Left lung (tissue), 14 donors: ENCODE measurements at places on chromosomes 6 and 20.

DNA sequence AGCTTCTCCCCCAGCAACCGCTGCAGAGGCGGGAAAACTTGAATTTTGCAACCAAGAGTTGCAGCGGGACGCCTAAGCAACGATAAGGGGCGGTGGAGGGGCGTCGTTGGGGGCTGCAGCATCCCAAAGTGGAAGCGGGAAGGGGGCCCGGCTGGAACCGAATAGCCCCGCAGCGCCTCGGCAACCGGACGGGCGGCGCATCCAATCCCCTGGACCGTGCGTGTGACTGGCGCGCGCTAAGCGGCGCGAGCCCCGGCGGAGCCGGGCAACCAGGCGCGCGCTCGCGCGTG lies 670 bp upstream of the PARD6B start:
- DNase-seq = no peak

- no peak for DNase-seq
Observed at GRCh38 chr6:42935322-42935721, 6.0 kb downstream of the CNPY3 start.

GRCh38 chr6:128491610-128492206 lies 28.7 kb downstream of the PTPRK start:
- DNase-seq = no peak

DNA sequence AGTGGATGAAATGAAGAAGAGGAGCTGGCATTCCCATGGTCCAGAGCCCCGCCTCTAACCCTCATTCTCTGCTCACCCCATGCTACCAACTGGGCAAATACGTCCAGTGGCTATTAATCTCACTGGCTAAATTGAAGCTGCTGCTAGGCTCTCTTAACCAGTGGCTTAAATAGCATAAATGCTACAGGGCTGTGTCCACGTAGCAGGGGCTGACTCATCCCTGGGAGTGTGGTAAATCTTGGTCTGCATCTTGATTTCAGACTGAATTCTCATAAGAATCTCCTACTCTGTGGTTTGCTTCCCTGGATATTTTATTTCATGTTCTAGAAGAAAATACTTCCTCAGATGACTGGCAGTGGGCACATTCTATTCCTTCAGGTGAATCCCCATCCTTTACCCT lies 193.1 kb upstream of the ARG1 start:
- no peak for DNase-seq

- DNase-seq = no peak
Observed at GRCh38 chr6:41463062-41463930, 82.9 kb upstream of the FOXP4 start.

DNA sequence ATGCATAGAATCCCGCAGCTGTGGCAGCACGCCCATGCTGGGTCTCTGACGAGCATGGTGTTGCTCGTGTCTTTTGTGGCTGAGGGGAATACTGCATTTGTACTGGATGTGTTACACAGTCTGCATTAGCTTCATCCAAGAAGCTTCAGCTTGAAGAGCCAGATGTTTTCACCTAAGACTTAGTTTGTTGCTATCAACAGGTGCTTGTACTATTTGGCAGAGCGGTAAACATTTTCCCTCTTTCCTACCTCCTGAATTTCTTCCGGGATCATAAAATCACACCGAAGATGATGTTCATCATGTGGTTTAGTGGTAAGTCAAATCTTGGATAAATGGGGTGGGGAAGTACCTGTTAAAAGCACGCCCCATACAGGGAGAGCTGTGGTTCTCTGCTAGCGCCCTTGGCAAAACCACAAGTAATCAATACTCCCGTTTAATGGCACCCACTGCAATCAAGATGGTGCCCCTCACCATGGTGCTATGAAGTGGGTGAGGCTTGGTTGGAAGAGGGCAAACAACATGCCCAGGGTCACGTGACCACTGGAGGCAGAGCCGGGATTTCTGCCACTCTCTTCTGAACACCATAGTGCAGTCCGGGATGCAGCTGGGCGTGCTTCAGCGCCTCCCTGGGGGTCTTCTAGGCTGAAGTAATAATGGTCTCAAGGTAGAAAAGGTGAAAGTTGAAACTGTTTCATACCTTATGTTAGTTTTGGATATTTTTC lies 34.4 kb downstream of the SPATA2 start:
- no peak for DNase-seq

DNA sequence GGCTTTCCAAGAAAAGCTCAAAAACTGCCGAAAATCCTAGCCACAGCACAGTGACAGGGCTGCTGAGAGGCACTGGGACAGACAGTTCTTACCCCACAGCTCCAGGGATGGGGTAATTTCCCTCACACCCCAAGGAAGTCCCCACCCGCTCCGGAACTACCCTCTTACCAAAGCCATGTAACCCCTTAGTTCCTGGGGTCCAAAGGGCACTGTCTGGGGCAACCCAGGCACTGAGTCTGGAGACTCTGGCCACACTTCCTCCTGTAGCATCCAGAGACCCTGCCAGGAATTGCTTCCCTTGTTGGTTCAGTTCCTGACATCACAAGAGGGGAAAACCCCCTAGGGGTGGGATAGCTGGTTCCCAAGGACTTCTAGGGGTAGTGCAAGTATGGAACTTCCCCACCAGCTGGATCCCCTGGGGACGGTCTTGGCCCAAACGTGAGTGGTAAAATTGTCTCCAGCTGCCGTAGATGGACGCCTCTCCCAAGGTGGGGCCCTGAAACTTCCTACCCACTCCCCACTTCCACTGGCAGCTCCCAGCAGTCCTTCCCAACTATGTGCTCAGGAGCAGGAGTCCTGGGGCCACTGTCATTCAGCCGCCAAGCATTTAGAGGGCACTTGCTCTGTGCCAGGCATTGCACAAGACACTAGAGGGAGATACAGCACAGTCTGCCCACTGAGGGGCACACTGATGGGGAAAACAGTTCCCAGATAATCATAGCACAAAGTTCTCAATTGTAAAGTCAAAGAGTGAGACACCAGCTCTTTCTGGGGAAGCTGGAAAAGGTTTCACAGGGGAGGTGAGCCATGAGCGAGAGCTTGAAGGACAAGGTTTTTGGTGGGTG lies 17.2 kb upstream of the HCK start:
- DNase-seq = no peak

GRCh38 chr6:7311917-7312615 lies 933 bp downstream of the SSR1 start:
- DNase-seq = no peak

GRCh38 chr20:20864351-20865096 lies 152.1 kb upstream of the RALGAPA2 start:
- DNase-seq = no peak

DNA sequence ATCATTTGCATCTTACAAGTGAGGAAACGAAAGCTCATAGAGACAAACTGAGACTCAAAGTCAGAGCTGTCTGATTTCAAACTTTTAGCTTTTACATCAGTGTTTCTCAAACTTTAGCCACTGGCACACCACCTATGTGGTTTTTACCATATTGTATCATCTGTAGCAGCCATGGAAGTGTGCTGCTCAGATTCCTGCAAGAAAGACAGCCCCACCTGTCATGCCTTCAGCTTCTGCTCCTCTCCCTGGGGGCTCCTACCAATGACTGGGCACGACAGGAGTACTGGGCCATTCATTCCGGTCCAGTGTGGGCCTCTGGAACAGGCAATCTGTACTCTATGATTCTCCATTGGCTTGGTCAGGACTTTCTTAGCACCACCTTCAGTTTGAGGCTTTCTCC lies 87.0 kb downstream of the BCAS1 start:
- no peak for DNase-seq

DNA sequence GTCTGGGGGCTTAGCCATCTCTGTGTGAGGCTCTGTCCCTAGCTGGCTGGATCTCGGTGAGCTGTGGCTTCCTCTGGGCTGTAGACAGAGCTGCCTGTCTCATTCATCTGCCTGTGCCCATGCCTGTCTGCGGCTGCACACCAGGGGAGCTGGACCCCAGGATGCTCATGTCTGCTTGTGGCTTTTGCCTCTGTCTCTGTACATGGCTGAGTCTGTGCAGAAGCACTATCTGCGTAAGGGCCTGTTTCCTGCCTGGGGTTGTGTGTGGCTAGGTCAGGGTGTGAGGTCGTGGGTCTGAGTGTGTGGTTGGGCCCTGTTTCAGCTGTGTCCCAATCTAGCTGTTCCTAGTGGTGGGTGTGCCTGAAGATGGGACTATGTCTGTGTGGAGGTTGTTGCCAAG lies 68.2 kb downstream of the CDH22 start:
- no peak for DNase-seq

DNA sequence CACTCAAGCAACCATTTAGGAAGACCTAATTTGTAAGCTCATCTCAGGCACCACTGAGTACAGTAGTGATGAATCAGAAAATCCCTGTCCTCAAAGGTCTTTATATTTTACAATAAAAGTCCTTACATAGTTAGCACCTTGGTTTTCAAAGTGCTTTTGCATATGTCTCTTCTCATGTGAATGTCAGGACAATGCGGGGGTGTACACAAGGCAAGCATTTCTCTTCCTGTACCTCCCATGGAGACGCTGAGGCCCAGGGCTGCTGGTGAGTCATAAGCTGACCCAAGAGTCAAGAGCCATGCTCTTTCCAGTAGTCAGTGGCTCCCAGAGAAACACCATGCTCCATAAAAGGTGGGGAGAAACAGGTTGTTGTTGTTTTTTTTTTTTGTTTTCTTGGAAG lies 174.0 kb downstream of the GJA10 start:
- no peak for DNase-seq

GRCh38 chr6:19638931-19639330 lies 198.2 kb upstream of the ID4 start:
- no peak for DNase-seq

GRCh38 chr6:122620428-122620827 lies 10.2 kb downstream of the PKIB start:
- DNase-seq = no peak

DNA sequence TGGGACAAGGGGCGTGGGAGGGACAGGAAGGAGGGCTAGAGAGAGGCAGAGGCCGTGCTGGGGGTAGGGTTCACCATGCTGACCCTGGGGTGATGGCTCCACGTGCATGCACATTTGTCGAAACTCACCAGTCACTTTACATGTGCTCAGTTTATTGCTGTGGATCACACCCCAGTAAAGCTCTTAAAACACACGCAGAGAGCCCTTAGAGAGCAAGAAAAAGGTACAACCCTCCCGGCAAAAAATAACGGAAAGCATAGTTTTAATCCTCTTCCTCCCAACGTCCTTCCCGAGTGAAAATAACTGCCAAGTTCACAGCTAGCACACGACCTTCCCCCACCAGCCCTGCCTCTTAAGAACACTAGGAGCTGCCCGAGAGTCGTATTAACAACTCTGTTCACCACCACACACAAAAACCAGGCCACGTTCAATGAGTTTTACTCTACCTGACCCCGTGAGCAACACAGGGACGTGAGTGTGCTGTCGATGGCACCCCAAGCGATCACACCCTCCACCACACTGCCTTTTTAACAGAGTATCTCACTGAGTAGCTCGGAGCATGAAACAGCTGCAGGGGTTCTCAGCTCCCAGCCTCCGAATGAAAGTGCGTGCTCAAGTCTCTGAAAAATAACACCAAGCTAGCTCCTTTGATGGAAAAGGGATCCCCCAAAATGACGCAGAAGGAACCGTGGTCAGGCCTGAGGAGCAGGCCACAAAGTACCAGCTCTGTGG lies 39.7 kb downstream of the TAF4 start:
- no peak for DNase-seq

DNA sequence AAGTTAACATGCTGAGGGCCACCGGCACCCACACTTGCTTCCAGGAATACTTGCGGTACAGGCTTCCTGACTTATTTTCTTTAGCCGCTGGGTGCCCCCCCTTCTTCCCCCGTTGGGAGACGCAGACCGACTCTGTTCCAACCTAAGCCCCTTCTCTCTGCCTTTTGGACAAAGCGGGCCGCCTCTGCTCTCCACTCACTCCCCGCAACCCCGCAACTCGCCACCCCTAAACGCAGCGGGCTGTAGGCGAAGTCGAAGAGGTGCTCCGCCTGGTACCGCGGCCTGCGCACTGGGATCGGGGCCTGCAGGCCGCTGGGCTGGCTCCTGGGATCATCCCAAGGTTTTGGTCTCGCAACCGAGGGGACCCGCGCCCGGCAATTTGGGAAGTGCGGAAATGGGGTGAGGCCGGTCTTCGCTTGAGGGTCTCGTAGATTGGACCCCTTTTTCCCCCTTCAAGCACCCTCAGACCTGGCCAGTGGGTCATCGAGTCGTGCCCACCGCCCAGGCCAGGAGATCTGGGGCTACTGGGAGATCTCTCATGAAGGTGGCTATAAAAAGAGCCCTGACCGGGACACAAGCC lies 4.7 kb upstream of the FOXF2 start:
- no peak for DNase-seq

- DNase-seq = no peak
Observed at GRCh38 chr20:24519476-24519875, 50.0 kb downstream of the SYNDIG1 start.

DNA sequence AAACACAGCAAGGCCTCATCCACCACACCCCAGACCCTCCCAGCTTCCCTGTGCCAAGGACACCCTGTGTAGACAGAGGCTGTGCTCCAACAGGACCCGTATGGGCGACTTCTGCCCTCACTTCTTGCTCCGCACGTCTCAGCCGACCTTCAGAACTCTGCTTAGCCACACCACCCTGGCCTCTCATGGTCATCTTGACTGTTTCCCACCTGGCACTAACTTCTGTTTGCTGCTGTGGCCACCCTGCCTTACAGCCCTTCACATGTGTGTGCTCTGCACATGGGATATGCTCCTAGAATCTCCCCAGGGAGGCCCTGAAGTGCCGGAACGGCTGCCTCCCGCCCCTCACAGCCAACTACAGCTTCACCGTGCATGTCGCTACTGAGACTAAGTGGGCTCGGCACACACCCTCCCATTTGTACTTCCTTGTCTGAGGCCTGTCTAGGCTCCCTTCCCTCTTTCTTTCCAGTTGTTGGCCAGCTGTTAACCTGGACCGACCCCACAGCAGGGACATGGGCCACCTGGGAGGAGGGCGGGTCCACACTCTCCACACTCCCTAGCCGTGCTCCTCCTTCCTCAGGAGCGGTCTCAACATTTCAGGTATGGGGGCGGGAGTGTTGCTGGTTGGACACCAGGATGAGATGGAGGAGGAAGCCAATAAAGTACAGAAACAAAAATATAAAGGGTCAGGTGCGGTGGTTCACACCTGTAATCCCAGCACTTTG lies 69.6 kb downstream of the PYGB start:
- DNase-seq = peak; percentile 37

DNA sequence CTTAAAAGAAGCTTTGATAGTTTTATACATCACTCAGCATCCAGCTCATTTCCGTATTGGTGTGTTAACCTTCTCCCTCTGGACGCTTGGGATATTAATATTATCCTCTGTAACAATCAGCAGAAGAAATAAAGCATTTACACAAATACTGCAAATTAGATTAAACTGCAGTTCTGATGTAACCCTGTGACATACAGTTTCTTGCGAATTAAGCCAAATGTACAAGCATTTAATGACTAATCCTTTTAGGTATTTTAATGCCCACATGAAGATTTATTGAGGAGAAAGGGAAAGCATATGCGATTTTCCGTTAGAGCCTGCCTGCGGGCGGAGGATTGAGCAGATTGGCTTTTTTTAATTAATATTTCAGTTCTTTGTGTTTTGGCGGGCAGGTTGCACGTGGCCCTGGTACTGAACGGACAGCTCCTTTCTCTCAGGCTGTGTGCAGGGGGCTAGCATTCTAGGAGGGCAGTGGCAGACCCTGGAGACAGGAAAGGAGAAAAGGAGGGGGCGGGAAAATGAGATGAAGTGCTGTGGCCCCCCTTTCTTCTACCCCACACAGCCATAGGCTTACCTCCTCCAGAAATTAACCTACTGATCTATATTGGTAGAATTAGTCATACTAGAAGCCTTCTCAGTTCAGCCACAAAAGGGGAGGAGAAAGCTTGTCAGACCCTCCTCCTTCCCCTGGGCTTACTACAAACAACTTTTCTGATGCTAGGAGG lies 14.1 kb upstream of the TFAP2D start:
- DNase-seq = no peak

- DNase-seq = no peak
Observed at GRCh38 chr6:107822176-107823046, 1.7 kb downstream of the SCML4 start.

- DNase-seq = no peak
Observed at GRCh38 chr6:15516923-15517560, 145.8 kb downstream of the DTNBP1 start.
